ENCODE measurements at places on chromosomes 5 and 9.
A peak's percentile ranks its signal among the peaks of the same experiment; 100 is the strongest.

- DNase-seq = no peak
These were observed 1.3 kb upstream of the PLPPR1 start for GRCh38 chr9:101027236-101027635.

- DNase-seq = no peak
These were observed 571.0 kb downstream of the NR2F1-AS1 start for GRCh38 chr5:93010037-93010436.

GRCh38 chr5:158153508-158153907 lies 294.6 kb upstream of the CLINT1 start:
- DNase-seq = no peak

DNA sequence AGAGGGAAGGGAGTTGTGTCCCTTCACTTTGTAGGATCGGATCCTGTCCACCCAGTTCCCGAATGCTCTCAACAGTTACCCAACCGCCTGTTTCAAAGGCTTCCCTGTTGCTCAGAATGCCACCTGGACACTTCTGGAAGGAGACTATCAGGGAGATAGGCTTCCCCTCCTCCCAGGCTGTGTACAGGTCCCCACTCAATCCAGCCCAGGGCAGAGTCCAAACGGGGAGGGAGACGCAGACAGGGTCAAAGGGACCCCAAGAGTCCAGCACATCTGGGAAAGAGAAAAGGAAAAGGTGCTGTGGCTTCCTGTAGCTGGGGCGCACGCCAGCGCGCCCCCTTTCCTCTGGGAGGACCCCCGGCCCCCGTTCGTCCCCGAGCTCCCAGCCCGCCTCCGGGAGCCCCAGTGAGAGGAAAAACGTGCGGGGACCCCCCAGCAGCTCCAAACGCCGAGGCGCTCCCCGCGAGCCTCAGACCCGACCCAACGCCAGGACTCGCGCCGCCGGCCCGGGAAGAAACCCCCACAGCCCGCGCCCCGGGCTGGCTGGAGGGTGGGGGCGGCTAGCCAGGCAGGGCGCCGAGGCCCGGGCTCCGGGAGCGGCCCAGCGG lies 640 bp downstream of the SURF4 start:
- peak; percentile 48 for DNase-seq

- DNase-seq = peak; percentile 72
These were observed 5.7 kb upstream of the SEC16A start for GRCh38 chr9:136488247-136489214.

GRCh38 chr5:107893642-107894041 lies 222.9 kb upstream of the EFNA5 start:
- peak; percentile 64 for DNase-seq

- peak; percentile 72 for DNase-seq
These were observed 35.4 kb upstream of the C5orf47 start for GRCh38 chr5:173953528-173954090.

- no peak for DNase-seq
These were observed 198.6 kb downstream of the MSX2 start for GRCh38 chr5:174922955-174923354.

DNA sequence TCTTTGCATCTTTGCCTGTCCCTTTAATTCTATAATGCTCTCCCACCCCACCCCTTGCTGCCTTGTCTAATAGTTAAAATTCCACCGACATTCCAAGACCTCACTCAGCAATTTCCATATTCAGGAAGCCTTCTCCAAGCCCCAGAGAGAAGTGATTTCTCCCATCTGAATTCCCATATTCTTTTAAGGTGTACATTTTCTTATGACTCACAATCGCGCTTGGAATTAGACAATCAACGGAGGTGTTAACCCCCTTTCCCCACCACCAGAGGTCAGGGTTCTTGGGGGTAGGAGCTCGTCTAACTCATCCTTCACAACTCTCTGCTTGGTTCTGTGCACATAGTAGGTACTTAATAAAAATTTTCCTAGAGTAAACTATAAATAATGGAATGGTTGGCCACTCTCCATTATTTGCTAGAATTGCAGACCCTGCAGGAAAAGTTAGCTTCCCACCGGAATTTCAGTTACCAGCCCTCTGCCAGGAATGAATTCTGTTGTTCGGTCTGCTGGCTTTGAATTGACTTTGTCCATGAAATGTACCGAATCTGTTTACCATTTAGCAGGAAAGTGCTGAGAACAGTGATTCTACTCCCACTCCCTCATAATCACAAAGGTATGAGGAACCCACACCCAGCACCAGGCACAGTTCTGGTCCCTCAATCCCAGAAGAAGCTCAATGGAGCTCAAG lies 5.0 kb downstream of the KCNIP1 start:
- DNase-seq = peak; percentile 82

- no peak for DNase-seq
These were observed 25.5 kb downstream of the OLFML2A start for GRCh38 chr9:124802426-124802825.

DNA sequence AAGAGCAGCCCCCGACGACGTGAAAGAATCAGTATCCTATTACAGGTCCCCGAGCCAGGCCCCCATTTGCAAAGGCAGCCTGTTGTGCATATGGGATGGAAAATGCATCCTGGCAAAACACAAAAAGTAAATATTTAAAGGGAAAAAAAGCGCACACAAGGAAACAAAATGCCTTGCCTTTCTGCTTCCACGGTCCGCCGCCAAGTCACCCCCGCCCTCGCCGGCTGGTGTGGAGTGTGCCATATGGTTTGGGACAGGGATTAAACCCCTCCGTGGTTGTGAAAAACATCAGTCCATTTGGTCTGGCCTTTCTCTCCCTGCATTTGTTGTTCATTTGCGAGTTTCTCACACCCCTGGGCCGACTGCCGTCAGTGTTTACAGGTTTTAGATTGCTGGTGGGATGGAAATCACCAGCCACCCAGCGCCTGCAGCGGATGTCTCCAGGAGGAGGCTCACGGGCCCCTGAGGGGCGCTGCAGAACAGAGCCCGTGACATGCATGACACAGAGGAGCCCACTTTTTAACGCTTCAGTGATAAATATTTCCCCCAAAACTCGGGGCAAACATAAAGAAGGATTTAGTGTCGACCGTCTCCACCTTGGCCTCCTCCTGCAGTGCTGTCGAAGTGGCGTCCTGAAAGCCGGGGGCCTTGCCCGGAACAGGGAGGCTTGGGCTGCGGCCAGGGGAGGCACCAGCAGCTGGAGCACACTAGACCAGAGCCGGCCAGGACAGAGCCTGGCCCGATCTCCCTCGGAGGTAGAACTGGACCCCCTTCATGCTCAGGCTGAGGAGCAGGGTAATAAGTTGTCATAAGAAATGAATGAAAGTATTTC lies 161.5 kb downstream of the HSD17B3 start:
- DNase-seq = no peak

- no peak for DNase-seq
These were observed 21.8 kb downstream of the KCNIP1 start for GRCh38 chr5:170525470-170526211.

DNA sequence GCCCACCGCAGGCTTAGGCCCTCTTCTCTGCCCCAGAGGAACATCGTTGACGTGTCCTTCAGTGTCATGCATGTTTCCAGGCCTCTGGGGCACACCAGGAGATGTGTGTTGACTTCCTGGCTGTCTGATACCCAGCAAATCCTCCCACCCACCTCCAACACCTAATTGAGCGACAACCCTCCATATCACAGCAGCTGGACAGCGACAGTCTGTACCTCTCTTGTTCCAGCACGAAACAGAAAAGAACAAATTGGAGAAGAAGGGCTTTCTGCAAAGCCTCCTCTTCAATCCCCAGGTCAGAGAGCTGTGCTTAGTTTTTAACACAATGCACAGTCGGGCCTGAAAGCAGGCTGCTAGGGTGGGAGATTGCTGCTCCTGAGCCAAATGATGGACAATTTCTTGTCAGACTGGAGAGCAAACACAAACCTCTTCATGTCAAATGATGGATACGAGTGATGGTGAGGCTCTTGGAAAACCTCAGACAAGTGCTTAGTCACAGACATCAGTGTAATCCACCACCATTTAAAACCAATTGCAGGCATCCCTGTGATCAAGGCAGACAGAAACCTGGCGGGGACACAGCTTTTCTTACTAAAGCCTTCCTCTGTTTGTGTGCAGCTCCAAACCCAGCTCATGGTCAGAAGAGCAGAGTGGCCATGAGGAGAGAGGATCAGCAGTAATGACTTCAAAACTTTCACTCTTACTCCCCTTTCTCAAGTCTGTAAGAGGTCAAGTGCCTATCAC lies 110.6 kb downstream of the EBF1 start:
- no peak for DNase-seq

GRCh38 chr5:34011536-34011935 lies 3.7 kb upstream of the AMACR start:
- no peak for DNase-seq

- no peak for DNase-seq
These were observed 393.4 kb downstream of the CTNND2 start for GRCh38 chr5:11510889-11511288.

DNA sequence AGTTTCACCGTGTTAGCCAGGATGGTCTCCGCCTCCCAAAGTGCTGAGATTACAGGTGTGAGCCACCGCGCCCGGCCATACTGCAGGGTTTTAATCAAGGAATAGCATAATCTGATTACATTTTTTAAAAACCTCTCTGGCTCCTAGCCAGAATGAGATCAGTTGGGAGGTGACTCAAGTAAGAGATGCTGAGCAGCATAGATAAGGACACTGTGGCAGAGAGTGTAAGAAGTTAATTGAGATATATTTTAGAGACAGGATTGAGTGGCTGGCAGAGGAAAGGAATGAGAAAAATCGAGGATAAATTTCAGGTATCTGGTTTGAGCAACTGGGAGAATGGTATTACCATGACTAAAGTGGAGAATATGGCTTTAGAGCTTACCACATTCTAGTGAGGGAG lies 7.3 kb upstream of the RIGI start:
- DNase-seq = no peak

DNA sequence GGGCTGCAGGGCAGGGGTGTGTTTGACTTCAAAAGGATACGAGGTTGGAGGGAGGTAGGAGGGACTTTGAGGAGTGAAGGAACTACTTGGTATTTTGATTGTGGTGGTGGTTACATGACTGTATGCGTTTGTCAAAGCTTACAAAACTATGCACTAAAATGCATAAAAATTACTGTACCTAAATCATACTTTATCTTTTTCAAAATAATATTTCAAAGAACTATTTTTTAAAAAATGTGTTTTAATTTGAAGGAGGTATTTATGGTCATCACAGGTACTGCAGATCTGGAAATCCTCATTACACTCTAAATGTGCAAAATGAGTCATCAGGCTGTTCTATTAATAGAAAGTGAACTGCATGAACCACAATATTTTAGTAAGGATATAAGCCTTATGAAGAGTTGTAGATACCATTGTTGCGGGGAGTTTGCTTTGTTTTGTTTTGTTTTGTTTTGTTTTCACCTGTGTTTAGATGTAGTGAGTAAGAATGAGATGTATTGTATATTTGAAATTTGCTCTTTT lies 116.9 kb downstream of the ARRDC3 start:
- DNase-seq = peak; percentile 65

- DNase-seq = no peak
These were observed 29.7 kb upstream of the EFNA5 start for GRCh38 chr5:107700481-107700880.

DNA sequence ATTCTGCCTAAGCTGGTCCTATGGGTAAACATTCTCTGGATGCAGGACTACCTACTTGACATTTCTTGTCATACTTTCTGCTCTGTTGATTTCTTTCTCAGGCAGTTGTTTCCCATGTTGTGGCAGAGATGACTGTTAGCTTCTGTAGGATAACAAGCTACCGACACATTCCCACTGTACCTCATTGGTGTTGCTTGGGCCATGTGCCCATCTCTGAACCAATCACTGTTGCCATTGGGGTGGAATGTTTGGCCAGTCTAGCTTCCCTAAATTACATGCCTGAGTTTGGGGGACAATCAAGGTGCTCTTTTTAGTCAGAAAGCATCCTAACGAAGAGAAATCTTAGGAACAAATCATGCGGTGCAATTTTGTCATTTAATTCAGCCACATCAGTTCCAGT lies 212.0 kb downstream of the KDM4C start:
- DNase-seq = peak; percentile 22

- DNase-seq = no peak
These were observed 511 bp downstream of the SEMA5A start for GRCh38 chr5:9545136-9545991.

- no peak for DNase-seq
These were observed 176.2 kb downstream of the DIRAS2 start for GRCh38 chr9:90466441-90466840.

DNA sequence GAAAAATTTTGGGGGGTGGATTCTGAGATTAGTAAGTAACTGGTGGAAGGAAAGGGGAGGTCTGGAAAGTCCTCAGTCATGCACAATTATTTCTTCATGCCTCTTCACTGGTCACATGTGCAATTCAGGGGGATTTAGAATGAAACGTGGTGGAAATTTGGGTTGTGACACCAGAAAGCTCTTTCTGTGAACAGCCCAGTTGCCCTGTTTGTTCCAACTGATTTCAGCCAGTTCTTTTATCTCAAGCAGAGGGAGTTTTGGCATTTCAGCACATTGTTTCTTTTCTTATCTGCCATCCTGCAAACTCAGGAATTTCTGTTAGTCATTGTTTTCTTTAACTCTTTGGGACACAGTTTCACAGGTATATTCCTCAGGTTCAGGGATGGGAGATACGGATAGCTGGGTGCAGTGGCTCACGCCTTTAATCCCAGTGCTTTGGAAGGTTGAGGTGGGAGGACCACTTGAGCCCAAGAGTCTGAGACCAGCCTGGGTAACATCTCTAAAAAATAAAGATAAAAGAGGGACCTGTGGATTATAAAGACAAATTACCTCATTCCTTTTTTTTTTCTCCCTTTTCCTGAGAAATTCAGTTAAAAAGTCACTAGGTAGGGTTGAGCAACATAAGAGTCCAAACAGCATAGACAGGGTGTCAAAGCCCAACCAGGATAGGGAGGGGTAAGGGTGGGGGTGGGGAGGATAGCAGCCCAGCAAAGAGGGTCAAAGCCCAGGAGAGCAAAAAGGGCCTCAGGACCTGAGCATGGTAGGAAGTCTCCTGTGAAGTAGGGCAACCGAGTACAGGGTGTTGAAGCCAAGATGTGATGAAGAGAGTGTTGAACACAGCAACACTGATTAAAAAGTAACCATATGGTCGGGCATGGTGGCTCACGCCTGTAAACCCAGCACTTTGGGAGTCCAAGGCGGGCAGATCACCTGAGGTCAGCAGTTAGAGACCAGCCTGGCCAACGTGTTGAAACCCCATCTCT lies 5.4 kb upstream of the B4GALT1 start:
- DNase-seq = peak; percentile 81

DNA sequence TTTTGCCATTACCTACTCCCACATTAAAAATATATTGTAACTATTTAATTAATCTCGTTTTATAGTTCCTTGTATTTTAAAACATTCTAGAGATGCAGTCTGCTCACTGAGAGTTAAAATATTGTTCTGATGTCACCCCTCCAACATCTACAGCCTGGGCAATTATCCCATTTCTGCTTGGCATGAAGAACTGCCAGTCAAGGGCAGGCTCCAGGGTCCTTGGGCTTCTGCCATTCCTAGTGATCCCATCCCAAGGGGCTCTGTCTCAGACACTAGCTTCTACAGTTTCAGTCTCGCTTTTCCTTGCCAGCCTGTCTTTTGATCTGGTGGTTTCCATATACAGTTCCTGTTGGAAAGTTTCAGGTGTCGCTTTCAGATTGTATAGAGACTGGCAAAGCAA lies 287.2 kb downstream of the TMEM232 start:
- no peak for DNase-seq

DNA sequence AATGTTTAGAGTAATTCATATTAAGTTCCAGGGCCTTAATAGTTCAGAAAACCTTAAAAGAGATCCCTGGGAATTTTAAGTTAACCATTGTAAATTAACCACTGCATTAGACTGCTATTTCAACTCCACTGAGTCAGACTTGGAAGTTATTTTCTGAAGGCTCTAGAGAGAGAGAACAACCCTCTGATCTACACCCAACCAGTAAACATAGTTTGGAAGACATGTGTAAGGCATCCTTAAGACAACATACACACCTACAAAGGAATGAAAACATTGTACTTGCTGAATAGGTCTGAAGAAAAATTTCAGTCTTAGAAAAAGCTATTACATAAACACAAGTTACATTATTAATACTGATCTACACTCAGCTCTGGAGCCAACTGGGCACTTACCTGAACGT lies 158.2 kb upstream of the FST start:
- DNase-seq = no peak
